ENCODE measurements at places on chromosomes 13 and 19. TPM values are rescaled to one million over a fixed set of nuclear protein-coding genes. Genes with fewer than 3 reads are reported as not detected.

- H3K36me3 ChIP-seq = no peaks in the 10 kb centered on the region
- peaks cover 43% of the 10 kb centered on the region for H3K4me1 ChIP-seq
- H3K27ac ChIP-seq = peak overlapping the region; percentile 86
- DNase-seq = peak; percentile 69
- H3K27me3 ChIP-seq = no peaks in the 10 kb centered on the region
- H3K4me3 ChIP-seq = peak overlapping the region; percentile 38
Observed at GRCh38 chr19:38061294-38061693, 154.3 kb downstream of the SIPA1L3 start.

GRCh38 chr13:63909726-63910375 is 2494.2 kb upstream of the PCDH20 start:
- H3K4me3 ChIP-seq = no peak overlapping the region
- H3K4me1 ChIP-seq = no peaks in the 10 kb centered on the region
- H3K36me3 ChIP-seq = no peaks in the 10 kb centered on the region
- no peak for DNase-seq
- H3K27ac ChIP-seq = no peak overlapping the region
- H3K27me3 ChIP-seq = no peaks in the 10 kb centered on the region

DNA sequence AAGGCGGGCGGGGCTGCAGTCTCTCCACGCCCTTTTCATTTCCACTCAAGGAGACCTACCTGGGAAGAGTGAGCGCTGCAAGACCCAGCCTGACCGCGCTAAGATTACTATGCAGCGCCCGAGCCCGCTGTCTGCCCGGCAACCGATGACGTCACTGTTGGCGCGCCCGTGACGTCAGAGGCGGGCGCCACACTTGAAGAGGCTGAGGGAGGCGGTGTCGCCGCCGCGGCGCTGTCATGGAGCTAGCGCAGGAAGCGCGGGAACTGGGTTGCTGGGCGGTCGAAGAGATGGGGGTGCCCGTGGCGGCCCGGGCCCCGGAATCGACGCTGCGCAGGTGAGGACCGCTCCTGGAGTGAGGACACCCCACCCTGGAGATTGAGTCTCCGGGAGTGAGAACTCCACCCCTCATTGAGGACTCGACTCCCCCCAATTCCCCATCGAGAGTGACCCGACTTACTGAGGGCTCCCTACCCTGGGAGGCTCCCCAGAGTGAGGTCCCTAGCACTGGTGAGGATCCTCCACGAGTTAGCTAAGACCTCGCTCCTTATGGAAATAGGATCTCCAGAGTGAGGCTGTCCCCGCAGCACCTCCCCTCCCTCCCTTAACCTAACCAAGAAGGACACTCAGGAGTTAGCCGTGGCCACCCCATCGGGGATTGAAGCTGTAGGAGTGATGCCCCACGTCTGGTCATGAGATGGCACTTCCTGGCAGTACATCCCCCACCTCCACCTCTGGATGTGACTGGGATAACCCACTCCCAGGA is at the start of gene HAUS5:
HAUS5 (plus strand) TSS at position 177 of the 763 bp plus-strand sequence; CDS start at position 237, 60 bp downstream.
- H3K36me3 ChIP-seq = peaks cover 8% of the 10 kb centered on the region
- H3K4me1 ChIP-seq = no peaks in the 10 kb centered on the region
- peak within 1 kb of the TSS; percentile 87 for H3K4me3 ChIP-seq
- H3K27me3 ChIP-seq = peaks cover 10% of the 10 kb centered on the region
- H3K27ac ChIP-seq = peak within 1 kb of the TSS; percentile 66

GRCh38 chr19:47232422-47233211 is 1.6 kb upstream of the BBC3 start:
- H3K36me3 ChIP-seq = peaks cover 5% of the 10 kb centered on the region
- peaks cover 6% of the 10 kb centered on the region for H3K27me3 ChIP-seq
- peak overlapping the region; percentile 86 for H3K4me3 ChIP-seq
- H3K4me1 ChIP-seq = peaks cover 20% of the 10 kb centered on the region

DNA sequence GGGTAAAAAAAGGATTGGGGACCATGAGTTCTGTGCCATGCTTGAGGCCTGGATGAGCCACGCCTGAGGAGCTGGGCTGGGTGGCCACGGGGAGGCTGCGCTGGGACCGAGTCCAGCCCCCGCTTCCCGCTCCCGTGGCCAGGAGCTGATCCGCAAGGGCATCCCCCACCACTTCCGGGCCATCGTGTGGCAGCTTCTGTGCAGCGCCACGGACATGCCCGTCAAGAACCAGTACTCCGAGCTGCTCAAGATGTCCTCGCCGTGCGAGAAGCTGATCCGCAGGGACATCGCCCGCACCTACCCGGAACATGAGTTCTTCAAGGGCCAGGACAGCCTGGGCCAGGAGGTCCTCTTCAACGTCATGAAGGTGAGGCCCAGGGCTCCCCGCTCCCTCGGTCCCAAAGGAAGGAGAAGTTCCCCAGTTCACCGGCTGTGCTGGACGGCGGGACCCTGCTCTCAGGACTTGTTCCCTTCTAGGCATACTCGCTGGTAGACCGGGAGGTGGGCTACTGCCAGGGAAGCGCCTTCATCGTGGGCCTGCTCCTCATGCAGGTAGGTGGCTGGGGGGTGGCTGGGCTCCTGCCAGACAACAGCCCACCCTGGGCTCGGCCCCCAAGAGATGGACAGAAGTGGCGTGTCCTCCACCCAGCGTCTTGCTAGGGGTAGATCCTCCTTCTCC is 18.9 kb downstream of the EVI5L start:
- no peak overlapping the region for H3K4me3 ChIP-seq
- peaks cover 3% of the 10 kb centered on the region for H3K27me3 ChIP-seq
- no peaks in the 10 kb centered on the region for H3K36me3 ChIP-seq
- H3K27ac ChIP-seq = no peak overlapping the region
- no peak for DNase-seq
- peaks cover 6% of the 10 kb centered on the region for H3K4me1 ChIP-seq

- no peak for DNase-seq
- H3K36me3 ChIP-seq = no peaks in the 10 kb centered on the region
- H3K27ac ChIP-seq = no peak overlapping the region
- no peak overlapping the region for H3K4me3 ChIP-seq
- H3K4me1 ChIP-seq = no peaks in the 10 kb centered on the region
Observed at GRCh38 chr13:53460796-53461195, 432.2 kb downstream of the OLFM4 start.

DNA sequence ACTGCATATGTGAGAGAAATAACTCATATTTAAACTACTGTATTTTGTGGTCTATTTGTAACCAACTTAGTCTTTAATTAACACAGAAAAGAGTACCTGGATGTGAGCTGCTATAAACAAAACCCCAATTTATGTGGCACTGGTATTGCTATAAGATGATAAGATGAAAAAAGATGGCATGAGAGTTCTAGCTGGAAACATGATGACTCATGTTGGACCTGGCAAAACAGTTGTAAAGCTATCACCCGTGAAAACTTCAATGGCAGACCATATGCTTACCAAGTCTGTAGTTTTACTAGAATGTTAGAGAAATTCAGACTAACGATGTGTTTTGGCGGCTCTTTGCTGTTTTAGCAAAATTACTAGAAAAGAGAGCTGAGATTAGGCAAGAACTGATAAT is 69.6 kb upstream of the PCDH9 start:
- H3K27me3 ChIP-seq = no peaks in the 10 kb centered on the region
- no peak overlapping the region for H3K4me3 ChIP-seq
- DNase-seq = no peak
- no peaks in the 10 kb centered on the region for H3K36me3 ChIP-seq
- peaks cover 6% of the 10 kb centered on the region for H3K4me1 ChIP-seq

- H3K4me3 ChIP-seq = no peak overlapping the region
- no peaks in the 10 kb centered on the region for H3K36me3 ChIP-seq
- no peaks in the 10 kb centered on the region for H3K27me3 ChIP-seq
- H3K4me1 ChIP-seq = no peaks in the 10 kb centered on the region
Observed at GRCh38 chr19:32165750-32166149, 179.7 kb upstream of the ZNF507 start.

- peaks cover 64% of the 10 kb centered on the region for H3K27me3 ChIP-seq
- H3K4me1 ChIP-seq = peaks cover 14% of the 10 kb centered on the region
- H3K36me3 ChIP-seq = no peaks in the 10 kb centered on the region
- no peak overlapping the region for H3K4me3 ChIP-seq
Observed at GRCh38 chr19:53958823-53959757, 3.6 kb upstream of the CACNG8 start.

GRCh38 chr13:97855570-97856303 is 97.7 kb upstream of the IPO5 start:
- no peak overlapping the region for H3K4me3 ChIP-seq
- peak; percentile 66 for DNase-seq
- peaks cover 47% of the 10 kb centered on the region for H3K4me1 ChIP-seq

TMEM255B gene
- 8.2 TPM for total RNA-seq

TLE2 gene
- not detected for total RNA-seq

EPN1 gene
- 183 TPM for total RNA-seq

UNC13A gene
- total RNA-seq = 0.30 TPM

MISP3 gene
- total RNA-seq = 1.2 TPM

EMP3 gene
- total RNA-seq = 425 TPM

ELOF1 gene
- total RNA-seq = 85.5 TPM

TTC9B gene
- not detected for total RNA-seq
